ENCODE measurements at places on chromosomes 6 and 20. TPM values are rescaled to one million over a fixed set of nuclear protein-coding genes. Genes with fewer than 3 reads are reported as not detected.

The OXT gene
- total RNA-seq, result not detected

The MTFR2 gene
- total RNA-seq, result 2.5 TPM

The PERP gene
- total RNA-seq, result 18.8 TPM

The C20orf141 gene
- total RNA-seq, result not detected

The ASIP gene
- not detected for total RNA-seq

The FRMD1 gene
- total RNA-seq, result not detected

The OPN5 gene
- not detected for total RNA-seq

The PTP4A1 gene
- total RNA-seq, result 24.6 TPM

The AGER gene
- 2.6 TPM for total RNA-seq

The IPCEF1 gene
- total RNA-seq, result not detected

All from A375 (cell line).